PC-9 (cell line): ENCODE measurements at places on chromosomes 16 and 17.

GRCh38 chr16:3951861-3952736, 71.6 kb upstream of the CREBBP start:
- DNase-seq, result no peak

DNA sequence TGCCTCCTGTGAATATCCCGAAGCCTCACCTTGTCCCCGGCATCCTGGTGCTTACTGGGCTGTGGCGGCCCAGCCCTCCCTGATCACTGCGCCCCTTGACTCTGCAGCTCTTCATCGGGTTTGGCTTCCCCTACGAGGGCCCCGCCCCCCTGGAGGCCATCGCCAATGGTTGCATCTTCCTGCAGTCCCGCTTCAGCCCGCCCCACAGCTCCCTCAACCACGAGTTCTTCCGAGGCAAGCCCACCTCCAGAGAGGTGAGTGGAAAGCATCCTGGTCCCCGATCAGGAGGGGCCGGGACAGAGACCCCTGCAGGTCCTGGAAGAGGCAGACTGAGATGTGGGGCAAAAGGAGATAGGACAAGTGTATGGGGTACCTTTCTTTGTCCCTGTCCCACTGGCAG, 72.1 kb downstream of the MGAT5B start:
- DNase-seq, result no peak

GRCh38 chr17:75821552-75821951, 22.7 kb downstream of the UNC13D start:
- DNase-seq, result no peak

DNA sequence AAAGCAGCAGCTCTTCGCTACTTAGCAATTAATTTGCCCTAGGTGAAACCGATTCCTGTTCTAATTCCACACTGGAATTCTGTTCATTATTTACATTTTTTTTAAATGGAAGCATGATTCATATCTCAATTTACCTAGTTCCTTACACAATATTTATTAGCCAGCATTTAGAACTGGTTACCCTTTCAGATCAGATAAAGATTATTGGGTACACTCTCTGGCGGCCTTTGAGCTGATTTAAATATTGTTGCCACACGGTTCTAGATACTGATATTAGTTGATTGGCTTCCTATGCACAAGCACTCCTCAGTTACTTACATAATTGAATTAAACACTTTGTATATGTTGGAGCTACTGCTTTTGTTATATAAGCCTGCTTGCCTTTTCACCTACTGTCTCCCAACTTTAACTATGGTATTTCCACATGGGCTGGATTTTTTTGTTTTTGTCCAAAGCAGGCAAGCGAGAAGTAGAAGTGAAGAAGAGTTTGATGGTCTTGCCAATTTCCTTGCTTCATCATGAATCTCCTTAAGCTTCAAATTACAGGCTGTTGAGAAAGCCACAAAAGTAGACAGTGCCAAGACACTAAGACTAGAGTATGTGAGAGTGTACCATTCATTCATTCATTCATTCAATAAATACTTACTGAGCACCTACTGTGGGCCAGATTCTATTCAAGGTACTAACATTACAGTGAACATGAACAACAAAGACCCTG, 3.9 kb upstream of the ALDH3A2 start:
- no peak for DNase-seq

DNA sequence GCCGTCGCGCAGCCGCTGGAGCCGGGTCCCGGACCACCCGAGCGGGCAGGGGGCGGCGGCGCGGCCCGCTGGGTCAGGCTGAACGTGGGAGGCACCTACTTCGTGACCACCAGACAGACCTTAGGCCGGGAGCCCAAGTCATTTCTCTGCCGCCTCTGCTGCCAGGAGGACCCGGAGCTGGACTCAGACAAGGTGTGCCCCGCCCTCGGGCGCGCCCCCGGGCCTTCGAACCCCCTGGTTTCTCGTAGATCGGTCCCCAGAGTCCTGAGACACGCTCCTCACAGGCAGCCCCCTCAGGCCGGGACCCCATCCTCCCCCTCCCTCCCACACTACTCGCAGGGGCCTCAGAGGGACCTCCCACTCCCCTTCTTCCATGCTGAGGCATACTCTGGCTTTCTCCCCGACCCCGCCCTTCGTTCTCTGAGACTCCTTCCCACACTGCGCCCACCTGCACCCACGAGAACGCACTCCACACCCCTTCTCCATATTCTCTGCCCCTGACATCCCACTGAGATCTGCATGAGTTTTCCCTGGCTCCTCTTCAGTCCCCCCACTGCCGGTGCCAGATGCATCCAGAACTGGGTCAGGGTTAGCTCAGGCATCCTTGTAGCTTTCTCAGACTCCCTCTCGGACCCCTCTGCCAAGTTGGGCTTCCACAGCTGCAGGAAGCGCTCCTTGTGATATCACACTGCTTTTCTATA, 523 bp downstream of the KCTD2 start:
- DNase-seq, result peak; percentile 24

DNA sequence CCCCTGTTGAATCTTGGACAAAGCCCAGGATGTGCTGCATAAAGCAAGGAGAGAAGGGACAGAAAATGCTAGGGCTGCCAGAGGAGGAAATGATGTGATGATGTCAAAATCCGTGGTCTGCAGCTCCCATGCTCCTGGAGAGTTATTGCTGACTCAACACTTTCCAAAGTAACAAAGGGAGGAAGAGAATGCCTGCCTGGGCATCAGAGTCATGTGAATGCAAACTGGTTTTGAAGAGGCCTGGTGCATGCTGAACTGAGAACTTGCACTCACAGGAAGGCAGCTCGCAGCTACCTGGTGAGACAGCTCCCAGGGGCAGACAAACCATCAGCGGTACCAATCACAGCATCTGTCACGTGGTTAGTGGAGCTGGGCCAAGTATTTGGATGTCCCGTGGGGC, 2.8 kb downstream of the MARVELD3 start:
- DNase-seq, result no peak

DNA sequence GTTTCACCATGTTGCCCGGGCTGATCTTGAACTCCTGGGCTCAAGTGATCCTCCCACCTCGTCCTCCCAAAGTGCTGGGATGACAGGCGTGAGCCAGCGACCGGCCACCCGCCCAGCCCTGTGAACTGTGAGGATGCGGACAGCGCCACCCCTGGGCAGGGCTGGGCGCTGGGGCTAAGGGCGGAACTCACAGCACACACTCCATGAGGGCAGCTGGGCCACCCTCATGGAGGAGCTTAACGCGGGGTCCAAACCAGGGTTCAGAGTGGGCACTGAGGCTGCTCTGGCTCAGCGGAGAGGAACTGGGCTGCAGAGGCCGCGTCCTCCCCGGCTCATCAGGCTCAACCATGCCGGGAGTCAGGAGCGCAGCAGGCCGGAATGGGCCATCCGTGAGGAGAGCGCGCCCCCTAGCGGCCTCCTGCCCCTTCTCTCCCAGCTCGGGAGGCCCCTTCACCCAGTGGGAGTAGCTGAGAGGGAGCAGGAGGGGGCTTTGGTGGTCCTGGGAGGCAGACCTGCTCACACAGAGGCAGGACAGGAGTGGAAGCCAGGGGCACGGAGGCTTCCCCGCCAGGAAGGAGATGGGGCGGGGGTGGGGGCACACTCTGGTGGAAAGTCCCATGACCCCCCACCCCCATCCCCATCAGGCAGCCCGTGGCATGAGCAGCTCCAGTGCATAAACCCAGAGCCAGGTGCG, 13.8 kb downstream of the CORO7 start:
- DNase-seq, result peak; percentile 87

DNA sequence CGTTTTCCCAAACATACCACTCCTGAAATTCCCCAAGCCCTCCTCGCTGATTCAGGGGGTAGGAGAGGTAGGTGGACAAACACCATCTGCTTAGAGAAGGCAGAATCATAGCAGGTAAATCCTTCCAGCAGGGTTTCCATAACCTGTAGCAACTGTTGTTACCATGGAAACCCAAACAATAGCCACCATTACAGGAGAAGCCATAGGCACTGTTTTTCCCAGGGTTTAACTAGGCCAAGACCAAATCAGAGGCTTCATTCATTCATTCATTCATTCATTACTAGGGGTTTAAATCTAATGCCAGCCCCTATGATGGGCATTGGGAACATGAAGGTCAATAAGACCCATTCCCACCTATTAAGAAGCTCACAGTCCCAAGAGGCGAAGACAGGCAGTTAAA, 25.5 kb upstream of the CIITA start:
- DNase-seq, result no peak

DNA sequence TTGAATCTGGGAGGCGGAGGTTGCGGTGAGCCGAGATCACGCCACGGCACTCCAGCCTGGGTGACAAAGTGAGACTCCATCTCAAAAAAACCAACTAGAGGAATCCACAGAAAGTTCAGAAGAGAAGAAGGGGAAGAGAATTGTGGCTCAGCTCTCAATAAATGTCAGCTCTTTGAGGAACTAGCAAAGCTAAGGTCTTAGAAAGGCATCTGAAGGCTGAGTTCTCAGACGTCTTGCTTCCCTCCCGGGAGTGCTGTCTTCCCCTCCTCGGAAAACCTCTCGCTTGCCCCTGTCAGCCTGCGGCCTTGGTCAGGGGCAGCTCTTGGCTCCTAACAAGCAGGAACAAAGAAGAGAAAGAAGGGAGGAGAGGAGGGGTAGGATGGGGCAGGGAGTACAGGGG, 5.3 kb downstream of the SHPK start:
- no peak for DNase-seq

DNA sequence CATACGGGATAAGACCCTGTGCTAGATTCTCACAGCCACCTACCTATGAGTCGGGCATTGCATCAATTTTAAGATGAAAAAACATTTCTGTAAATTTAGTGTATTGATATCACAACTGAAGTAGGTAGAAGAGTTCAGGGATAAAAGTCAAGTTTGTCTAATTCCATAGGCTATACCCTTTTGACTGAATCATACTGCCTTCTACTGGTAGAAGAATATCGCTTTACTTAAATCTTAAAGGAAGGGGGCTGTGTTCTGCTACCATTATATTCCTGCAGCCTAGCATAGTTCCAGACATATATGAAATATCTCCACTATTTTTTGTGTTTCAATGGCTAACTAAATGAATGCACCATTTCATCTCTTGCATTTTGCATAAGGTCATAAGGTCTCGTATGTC, 1128.6 kb downstream of the CDH8 start:
- no peak for DNase-seq

DNA sequence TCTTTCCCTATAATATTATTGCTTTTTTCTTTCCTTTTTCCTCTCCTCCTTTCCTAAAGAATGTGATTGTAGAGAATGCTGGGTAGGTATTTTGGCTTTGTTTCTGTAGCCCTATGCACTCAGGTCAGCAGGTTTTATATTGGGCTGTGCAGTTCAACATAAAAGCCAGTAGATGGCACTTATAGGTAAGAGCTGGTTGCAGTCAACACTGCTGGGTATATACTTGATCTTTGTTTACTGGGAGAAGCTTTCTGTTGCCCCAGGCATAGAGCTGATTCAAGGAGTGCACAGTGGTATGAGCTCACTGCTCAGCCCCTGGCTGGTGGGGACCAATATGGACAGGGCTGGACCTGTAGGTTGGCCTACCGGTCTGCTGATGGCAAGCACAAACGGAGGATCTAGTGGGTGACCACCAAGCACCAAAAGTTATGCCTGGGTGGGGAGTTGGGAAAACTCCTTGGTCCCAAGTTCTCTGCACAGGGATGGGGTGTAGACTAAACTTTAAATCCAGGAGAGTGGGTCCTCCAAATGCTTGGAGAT, 378.9 kb downstream of the PMP22 start:
- no peak for DNase-seq

GRCh38 chr17:4249452-4250029, 14.2 kb downstream of the ANKFY1 start:
- DNase-seq, result no peak

DNA sequence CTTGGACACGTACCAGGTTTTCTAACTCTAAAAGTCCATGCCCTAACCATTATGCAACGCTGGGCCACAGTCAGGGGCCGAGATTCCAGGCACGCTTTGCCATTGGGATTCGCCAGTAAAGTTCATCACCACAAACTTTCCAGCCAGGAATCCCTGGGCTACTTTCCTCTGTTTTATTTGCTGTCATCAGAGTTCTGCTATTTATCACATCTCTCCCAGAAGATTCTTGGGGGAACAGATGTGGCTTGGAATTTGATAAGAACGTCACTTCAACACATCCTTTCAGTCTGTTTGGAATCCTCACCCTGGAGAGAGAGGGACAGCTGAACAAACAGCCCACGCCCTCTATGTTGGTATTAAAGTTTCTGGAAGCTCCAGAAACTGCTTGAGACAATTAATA, 109.6 kb upstream of the CACNG3 start:
- DNase-seq, result no peak

GRCh38 chr17:80951121-80952090, 40.2 kb upstream of the CHMP6 start:
- DNase-seq, result no peak

DNA sequence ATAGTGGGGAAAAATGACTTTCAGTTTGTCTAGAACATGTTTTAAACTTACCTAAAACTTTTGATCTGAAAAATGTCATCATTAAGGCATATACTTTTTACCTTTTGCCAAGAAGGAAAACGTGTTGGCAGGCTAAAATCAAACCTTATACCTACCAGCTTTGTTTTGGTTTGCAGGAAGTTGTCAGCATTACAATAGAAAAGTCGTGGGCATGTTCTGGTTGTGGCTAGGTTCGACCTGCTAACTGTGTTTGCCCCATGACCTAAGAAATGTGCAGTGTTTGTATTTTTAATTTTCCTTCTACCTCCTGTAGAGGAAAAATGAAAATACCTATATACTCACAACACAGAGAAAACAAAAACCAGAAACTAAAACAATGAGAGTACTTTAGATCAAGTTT, 13.0 kb downstream of the SKAP1 start:
- DNase-seq, result no peak

- no peak for DNase-seq
Observed at GRCh38 chr17:66177048-66177447, 14.9 kb downstream of the CEP112 start.

DNA sequence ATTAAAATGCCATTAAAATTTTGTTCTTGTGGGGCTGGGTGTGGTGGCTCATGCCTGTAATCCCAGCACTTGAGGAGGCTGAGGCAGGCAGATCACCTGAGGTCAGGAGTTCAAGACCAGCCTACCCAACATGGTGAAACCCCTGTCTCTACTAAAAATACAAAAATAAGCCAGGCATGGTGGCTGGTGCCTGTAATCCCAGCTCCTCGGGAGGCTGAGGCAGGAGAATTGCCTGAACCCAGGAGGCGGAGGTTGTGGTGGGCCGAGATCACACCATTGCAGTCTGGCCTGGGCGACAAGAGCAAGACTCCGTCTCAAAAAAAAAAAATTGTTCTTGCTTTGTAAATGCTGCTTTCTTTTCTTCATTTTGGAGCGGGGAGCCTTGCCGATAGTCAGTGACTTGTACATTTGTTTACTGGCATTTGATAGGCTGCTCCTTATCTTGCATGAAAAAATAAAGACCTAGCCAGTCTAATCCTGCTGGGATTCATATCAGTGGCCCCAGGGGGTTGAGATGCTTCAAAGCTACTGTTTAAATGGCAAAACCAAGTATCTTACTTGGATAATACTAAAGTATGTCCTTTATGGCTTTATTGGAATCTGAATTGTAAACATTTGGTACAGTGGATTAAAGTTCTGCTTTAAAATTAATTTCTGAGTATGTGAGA, 3.3 kb upstream of the CLTC start:
- no peak for DNase-seq

DNA sequence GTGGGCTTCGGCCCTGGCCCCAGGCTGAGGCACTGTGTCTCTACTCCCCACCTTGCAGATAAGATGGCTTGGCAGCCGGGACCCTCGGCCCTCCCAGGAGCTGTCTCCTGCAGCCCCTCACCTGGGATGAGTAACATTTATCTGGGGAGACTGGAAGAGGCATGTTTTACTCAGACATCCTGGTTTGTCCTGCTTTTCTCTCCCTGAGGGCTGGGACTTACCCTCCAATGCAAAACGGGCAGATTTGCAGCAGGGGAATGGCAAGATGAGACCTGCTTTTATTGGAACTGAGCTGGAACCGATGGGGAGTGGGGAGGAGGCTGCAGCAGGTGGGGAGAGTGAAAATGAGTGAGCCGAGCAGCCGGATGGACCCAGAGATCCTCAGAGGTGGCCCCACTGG, 27.3 kb upstream of the UBE2G1 start:
- DNase-seq, result peak; percentile 53
